ENCODE measurements at places on chromosomes 2 and 18.

DNA sequence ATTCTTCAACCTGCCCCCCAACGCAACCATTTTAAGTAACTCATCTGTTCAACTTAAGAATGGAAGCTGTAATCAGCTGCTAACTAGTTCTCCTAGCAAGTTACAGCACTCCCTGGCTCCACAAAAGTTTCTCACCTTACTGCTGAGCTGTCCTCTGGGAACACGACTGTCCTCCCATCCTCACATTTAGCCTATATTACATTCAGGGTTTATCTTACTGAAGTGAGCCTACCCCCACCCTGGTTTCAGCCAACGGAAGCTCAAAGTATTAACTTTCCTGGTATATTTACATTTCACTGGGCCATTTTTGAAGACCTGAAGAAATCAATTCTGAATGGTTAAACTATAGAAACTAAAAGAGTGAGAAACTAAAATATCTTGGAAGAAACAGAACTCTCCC is 64.9 kb upstream of the TANK start:
- DNase-seq = no peak

- no peak for DNase-seq
Measured at GRCh38 chr18:64714086-64714485, 565.2 kb upstream of the LINC00305 start.

DNA sequence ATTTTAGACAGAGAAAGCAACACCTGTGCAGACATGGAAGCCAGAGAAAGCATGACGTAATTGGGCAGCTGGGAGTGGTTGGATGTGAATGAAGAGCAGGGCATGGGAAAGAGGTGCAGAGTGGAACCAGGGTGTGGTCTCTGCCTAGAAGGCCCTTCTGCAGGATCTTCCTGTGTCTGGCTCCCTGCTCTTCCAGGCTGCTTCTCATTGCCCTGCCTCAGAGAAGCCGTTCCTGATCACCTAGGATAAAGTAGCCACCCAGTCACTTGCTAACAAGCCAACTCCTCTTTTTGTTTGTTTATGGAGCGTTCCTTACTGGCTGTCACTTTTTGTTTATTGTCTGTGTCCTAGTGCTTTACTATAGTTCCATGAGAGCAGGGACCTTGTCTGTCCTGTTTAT is 28.5 kb downstream of the GALNT1 start:
- no peak for DNase-seq

GRCh38 chr18:23550898-23551297 is 35.4 kb downstream of the NPC1 start:
- no peak for DNase-seq

GRCh38 chr2:39567507-39567906 is 98.2 kb upstream of the TMEM178A start:
- no peak for DNase-seq

GRCh38 chr2:229176136-229176535 is 95.0 kb downstream of the PID1 start:
- no peak for DNase-seq

DNA sequence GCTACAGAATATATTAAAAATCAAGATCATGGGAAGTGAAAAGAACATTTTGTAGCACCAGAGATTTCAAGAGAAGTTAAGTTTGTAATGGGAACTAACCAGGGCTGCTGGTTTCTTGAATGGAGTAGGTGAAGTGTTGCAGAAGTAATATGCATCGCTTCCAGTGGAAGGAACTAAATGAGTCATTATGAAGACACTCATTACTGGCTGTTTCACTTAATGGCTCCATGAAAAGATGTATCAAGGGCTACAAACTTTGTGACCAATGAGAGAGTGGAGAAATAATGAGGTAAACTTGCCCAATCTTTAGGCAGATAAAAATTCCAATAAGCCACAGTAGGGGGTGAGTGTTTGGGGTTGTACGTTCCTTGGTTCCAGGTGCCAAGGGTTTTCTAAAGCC is 380.4 kb upstream of the POU3F3 start:
- no peak for DNase-seq

DNA sequence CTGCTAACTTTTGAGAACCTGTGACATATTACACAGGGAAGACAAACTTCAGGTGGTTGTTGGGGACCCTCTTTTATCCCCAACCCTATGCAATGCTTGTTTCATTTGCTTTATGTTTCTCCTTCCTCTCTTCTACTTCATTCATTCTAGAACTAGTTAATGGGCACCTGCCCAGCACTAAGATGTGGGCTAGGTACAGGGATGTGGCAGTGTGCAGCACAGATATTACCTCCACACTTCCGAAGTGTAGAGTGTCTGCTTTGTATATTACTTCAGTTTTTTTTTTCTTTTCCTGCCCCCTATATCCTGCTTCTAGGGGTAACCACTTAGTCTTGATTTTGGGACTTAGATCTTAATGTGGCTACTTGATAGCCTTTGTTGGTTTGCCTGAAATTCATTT is 35.1 kb downstream of the CD28 start:
- no peak for DNase-seq

GRCh38 chr18:24500217-24500616 is 39.8 kb downstream of the HRH4 start:
- DNase-seq = no peak

DNA sequence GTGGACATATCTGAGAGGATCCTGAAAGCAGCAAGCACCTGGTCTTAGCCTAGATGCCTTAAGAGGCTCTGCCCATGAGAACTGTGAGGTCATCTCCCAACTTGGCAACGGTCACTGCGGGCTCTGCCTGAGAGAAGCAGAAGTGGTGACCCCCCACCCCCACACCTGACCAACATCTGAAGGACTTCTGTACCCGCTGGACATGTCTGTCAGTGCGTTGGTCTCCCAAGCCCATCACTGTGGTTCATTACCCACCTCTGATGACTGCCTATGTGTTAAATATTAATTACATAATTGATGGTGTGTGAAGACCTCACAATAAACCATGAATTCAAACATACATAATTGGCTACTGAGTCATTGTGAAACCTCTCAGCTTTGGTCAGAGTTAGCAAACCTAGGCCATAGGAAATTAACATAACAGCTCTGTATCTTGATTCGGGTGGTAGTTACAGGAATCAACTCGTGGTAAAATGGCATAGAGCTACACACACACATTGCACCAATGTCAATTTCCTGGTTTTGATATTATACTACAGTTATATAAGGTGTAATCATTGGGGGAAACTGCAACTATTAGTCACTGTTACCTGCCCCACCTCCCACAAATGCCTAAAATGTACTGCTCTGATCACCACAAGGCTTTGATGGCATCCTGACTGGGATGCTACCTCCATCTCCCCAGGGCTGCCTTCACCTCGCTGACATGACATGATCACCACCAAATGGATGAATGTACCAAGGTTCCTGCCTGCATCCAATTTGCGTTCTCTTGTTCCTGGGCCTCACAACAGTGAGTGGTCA is 4.3 kb upstream of the GALNT1 start:
- no peak for DNase-seq

DNA sequence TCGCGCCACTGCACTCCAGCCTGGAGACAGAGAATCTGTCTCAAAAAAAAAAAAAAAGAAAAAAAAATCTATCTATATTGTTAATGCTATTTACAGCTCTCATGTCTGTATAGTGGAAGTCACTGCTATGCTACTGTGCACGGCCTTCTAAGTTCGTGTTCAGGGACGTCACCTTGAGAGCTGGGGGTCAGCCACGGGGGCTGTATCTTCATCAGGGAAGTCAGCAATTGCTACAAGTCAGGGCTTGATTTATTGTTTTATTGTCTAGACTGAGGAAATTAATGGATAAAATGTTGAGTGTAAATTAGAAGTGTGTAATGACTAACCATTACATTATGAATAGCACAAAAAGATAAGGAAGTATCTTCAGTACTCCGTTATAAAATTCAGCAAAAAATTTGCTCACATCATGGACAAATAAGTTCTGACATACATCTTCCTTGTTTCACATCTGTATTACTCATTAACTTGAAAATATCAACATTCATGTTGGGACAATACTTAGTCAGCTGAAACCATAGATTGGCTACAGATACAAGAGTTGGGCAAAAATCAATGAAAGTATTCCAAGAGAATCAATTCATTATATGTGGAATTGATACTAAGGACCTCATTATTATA is 136.6 kb upstream of the SEC11C start:
- DNase-seq = no peak

GRCh38 chr2:204973616-204974015 is 428.3 kb downstream of the PARD3B start:
- DNase-seq = no peak

DNA sequence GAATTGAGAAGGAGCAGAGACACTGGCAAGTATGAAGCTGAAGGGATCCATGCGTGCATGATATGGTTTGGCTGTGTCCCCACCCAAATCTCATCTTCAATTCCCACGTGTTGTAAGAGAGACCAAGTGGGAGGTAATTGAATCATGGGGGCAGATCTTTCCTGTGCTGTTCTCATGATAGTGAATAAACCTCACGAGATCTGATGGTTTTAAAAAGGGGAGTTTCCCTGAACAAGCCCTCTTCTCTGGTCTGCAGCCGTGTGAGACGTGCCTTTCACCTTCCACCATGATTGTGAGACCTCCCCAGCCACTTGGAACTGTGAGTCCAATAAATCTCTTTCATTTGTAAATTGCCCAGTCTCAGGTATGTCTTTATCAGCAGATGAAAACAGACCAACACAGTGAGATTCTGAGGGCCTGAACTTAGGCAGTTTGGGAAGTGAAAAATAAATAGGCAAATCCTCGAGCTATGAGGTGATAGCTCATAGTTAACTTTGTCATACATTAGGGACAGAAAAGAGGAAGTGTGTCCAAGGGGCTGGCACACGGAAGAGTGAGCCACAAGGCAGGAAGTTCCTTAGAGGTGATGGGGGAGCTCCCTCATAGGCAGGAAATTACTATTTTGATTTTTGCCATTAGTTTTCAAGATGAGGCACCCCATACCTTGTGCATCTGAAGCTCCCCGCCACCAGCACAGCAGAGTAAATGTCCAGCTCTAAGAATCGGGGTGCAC is 658.8 kb upstream of the ID2 start:
- no peak for DNase-seq

DNA sequence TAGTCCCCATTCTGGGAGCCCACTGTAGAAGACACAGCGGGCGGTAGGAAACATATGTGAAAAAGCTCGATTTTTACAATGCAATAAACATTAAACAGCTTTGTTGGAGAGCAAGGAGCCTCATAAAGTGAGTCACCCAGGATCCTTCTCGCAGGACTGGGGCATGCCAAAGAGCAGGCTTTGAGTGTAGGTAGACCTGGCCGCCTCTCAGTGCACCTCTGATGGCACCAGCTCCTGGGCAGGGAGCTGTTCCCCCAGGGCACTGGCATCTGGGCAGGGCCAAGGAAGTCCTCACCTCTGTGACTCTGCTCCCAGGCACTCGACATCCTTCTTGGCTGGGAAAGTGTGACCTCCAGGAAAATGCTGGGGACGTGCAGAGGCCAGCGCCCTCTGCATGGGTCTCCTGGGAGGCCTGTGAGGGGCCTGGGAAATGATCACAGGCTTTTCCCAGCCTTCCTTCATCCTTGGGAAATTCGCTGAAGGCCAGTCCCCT is 94.2 kb downstream of the POLR1A start:
- no peak for DNase-seq

GRCh38 chr2:151946899-151947812 is 118.9 kb upstream of the ARL5A start:
- no peak for DNase-seq

- no peak for DNase-seq
Measured at GRCh38 chr18:11405804-11406203, 203.6 kb upstream of the SLC35G4 start.

- DNase-seq = no peak
Measured at GRCh38 chr2:79271456-79271855, 111.9 kb upstream of the REG3A start.

GRCh38 chr2:203395858-203396257 is 67.7 kb downstream of the ABI2 start:
- DNase-seq = no peak

DNA sequence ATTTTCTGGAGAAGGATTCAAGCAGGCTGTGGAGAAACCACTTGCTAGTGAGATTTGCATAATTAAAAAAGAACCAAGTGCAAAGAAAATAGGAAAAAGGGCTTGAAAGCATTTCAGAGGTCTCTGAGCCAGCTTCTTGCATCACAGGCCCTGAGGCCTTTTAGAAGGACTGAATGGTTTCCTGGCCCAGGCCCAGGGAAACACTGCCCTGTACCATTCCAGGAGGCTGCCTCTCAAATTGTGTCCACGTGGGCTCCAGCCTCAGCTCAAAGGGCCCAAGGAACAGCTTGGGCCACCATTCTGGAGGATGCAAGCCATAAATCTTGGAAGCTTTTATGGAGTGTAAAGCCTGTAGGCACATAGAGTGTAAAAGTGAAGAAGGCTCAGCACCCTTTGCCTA is 523.3 kb upstream of the VRK2 start:
- DNase-seq = no peak

GRCh38 chr18:12885500-12885899 is 1.5 kb upstream of the PTPN2 start:
- DNase-seq = no peak

- DNase-seq = no peak
Measured at GRCh38 chr2:150586858-150587257, 99.4 kb upstream of the RND3 start.

DNA sequence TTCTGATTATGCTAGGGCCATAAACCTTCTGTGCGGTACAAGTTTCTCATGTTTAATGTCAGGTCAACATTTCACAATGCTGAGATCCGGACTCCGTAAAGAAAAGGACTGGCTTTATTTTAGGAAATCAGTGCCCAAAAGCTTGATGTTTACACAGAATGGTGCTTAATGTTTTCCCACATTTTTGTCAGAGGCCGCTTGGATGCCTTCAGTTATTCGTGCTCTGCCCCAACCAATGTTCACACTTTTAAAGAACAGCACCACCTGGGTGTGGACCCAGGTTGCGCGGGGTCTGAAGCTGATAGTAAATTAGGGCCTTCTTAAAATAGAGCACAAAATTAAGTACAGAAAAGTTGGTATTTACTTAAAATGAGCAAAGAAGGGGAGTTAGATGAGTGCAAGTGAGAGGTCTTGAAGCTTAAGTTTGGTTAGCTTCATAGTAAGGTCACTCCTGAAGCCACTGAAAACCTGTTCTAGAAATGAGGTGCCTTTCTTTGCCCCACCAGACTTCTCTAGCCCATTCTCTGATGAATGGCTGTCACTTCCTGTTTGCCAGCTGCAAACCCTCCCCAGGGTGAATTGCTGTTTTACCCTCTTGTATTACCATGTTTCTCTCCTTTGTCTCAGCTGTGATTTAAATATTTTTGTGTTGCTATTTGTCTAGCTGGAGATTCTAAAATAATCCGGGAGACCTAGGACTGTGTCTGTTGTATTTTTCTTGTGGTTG is 20.5 kb downstream of the SLC3A1 start:
- no peak for DNase-seq

DNA sequence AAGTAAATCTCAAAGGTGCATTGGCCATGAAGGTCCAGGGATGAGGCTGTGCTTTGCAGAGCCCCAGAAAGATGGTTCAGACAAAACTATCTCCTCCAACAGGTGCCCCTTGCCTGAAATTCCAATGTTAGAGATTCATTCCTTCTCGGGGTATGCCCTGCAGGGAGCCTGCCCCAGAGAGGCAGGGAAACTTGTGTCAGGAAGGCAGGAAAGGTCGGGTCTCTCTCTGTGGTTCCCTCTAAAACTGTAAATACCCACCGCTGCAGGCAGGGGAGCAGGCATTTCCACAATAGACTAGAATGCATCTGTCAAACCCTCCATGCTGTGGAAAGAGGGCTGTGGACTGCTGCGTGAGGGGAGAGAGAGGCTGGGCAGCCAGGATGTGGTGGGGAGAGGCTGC is 207.8 kb upstream of the SMAD2 start:
- no peak for DNase-seq
